Iris pigment epithelial cell (primary cell): ENCODE measurements at places on chromosomes 6 and 20.

- DNase-seq: no peak
Measured at GRCh38 chr6:158595223-158595622, 35.3 kb downstream of the TMEM181 start.

DNA sequence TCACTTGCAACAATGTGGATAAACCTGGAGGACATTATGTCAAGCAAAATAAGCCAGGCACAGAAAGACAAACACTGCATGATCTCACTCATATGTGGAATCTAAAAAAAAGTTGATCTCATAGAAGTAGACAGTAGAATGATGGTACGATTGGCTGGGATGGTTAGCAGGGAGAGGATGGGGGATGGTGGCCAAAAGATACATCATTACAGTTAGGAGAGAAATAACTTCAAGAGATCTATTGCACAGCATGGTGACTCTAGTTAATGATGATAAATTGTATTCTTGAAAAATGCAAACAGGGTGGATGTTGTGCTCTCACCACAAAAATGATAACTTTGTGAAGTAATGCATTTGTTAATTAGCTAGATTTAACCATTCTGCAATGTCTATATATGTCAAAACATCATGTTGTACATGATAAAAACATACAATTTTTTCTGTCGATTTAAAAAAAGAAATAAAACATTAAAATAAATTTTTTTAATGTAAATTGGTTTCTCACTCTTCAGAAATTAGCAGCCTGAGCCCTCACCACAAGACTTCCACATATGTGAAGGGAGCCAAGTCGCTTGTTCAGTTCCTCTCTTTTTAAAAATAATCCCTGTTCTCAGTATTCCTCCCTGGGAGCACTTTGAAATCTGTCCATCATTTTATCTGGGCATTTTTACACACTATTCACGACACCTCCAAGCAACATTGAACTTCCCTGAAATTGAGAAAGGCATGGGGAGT, 34.2 kb downstream of the PTPRT start:
- DNase-seq: no peak

- DNase-seq: peak; percentile 17
Measured at GRCh38 chr6:107488875-107489635, 862 bp upstream of the SOBP start.

DNA sequence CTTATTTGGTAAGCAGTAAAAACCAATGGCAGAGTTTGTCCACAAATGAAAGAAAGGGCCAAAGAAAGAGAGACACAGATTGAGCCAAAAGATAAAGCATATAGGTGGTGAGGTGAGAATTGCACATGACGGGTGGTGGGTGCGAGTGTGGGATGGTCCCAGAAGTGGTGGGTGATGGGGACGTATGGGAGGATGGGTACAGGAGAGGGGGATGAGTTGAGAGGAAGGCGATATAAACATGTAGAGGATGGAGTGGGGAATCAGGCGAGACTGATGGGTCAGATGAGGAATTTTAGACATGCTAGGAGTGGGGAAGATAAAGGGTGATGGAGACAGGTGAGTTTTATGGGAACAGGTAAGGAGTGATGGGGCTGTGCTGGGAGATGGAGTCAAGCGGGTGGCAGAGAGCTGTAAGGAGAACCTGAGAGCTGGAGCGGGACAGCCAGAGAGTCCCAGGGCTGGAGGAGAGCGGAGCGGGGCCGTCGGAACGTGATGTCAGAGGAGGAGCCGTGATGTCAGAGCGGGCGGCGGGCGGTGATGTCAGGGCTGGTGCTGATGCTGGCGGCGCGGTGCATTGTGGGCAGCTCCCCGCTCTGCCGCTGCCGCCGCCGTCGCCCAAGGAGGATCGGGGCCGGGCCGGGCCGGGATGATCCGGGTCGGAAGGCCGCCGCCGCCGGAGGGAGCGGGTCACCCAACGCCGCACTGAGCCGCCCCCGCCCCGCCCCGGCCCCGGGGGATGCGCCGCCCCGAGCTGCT, at the start of gene TTBK1:
Gene TTBK1, plus strand, starts transcription at position 574 of the 756 bp plus-strand sequence. CDS start 3,180 bp downstream, outside the sequence.
- DNase-seq: no peak

DNA sequence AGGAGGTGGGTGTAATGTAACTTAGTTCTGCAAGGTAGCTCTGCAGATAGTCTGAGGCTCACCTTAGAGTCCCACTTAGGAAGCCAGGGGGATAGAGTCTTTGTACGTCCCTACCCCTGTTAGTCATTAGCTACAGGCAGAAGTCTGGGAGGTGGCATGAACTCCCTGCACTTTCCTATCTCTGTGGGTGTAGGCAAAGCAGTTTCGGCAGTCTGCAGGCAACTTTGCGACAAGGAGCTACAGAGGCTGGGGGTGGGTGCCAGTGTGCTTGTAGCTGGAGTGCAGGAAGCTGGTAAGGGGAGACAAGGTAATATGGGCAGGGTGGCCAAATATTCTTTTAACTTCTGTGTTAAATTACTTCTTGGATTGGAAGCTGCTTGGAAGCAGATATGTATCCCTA, 45.7 kb downstream of the NKAIN2 start:
- no peak for DNase-seq

- DNase-seq: no peak
Measured at GRCh38 chr6:13112921-13113320, 215.4 kb downstream of the TBC1D7 start.

DNA sequence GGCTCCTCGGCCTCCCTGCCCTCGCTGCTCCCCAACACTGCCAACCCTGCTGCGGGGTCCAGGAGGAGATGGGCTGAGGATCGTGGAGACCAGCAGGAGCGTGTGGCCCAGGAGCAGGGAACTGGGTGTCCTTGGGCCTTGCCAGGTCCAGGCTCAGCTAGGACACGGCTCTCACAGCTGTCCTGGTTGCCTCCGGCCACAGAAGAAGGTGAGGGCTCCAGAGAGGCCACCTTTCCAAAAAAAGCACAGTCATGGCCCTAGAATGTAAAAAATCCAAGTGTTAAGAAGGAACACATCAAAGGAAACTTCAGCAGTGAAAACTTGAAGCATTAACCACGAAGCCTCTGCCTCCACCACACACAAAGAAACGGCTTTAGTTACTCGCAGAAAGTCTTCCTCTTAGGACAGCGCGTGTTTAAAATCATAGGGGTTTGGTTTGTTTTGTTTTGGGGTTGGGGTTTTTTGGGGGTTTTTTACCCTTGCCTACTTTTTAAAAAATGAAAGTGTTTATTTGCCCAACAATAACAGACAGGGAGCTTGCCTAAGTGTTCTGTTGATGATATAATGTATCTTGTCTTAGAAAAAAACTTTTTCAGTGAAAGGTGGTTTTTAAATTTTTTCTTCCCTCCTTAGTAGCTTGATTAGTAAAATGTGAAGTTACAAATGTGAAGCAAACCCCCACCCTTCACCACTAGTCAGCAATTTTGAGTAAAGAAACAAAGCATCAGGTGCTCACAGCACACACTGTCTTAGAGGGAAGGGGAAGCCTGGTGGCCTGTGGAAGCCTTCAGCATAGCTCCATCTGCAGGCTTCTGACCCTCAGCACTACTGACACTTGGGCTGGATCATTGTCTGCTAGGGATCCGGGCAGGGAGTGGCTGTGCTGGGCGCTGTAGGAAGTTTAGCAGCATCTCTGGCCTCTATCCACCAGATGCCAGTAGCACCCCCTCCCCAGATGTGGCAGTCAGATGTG, 60.0 kb downstream of the PTPN1 start:
- DNase-seq: peak; percentile 64

- peak; percentile 45 for DNase-seq
Measured at GRCh38 chr6:1615151-1615852, 5.6 kb downstream of the FOXC1 start.

DNA sequence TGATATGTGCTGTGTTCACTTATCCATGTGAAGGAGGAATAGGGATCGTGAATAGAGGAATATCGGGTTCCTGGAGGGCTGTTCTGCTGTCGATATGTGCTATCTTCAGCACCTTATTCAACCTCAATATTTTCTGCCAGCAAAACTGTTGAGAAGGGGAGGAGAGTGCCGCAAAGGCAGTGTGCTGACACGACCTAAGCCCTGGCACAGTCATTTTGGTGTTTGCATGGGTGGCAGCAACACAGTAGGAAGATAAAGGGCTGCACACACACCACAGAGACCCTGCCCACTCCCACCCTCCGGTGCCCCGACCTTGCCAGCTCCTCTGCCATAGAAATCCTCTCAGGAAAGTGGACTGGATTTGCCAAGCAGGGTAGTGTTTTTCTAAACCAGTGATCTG, 47.0 kb downstream of the ZDHHC14 start:
- no peak for DNase-seq

DNA sequence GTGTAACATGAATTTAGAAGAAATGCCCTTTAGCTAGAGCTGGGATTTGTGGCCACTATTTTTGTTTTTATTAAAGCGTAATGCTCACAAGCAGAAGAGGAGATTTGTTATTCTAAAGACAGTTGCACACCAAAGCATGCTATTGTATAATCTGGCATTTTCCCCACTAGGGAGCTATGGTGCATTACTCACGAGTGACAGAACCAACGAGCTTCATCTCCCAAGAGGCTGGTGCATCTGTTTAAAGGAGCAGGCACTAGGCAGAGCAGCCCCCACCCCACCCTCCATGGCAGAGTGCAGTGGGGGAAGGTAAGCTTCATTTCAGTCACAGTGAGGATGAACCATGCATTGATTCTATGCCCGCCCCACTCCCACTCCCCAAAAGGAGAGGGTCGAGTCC, 287.3 kb upstream of the TSHZ2 start:
- no peak for DNase-seq

DNA sequence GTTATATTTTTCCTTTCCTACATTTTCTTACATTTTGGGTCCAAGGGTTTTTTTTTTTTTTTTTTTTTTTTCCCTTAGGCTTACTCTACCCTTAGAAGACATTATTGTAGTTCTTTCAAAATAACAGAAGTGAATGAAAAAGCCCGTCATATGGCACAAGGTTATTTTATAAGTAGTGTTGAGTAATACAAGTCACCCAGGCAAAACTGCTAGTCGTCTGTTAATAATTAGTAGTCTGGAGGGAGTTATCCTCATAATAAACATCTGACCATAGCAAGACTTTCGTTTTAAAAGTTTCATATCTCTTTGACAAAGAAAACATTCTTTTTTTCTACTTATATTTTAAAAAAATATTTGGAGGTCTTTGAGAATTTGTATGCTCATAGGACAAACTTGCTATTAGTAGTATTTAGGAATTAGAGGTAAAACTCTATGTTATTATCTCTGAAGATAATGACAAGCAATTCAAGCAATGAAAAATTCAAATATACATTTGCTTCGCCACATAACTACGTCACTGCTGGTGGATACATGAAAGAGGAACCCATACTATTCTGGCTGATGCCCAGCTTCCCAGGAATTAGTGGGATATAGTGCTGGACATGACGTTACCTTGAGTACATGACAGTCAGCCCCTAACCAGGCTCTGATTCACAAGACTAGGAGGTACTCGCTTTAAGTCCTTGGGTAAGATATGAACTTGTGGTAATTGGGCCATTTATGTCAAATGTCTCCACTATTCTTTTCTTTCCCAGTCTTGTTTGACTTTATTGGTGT, 532.8 kb downstream of the GRIK2 start:
- DNase-seq: no peak

DNA sequence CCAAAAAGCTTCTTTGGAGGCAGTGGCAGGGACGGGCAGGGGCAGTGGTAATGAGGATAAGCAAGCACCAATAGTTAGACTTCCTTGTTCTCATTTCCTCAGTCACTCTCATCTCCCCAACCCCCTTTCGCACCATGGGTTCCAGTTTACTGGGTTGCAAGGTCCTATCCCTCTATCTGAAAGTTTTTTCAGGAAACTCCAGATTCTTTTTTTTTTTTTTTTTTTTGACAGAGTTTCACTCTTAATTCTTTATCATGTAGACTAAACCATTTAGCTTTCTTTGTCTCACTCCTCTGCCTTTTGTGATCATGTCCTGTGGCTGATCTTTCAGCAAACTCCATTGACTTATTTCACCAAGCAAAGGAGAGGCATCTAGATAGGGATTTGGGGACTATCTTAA, 51.4 kb upstream of the GMDS start:
- no peak for DNase-seq

DNA sequence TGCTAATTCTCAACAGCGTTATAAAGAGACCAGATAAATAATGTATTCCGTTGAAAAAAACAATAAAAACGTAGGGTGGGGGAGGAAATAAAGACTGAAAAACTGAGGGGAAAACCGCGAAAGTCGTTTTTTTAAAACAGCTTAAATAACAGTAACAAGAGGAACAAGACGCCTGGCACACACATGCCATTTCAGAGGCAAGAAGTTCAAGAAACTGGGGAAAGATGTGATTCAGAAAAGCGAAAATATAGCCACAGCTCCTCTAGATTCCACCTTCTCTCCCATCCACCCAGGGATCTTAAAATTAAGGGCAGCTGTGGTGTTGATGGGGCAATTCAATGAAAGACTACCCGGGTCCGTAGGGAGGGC, 1.3 kb downstream of the EPB41L2 start:
- peak; percentile 44 for DNase-seq

GRCh38 chr6:154258064-154258757, 98.4 kb downstream of the IPCEF1 start:
- DNase-seq: no peak

GRCh38 chr6:27838945-27839625, 73.1 kb downstream of the OR2B2 start:
- DNase-seq: peak; percentile 45

- no peak for DNase-seq
Measured at GRCh38 chr6:31573239-31574105, 1.4 kb downstream of the LTA start.

DNA sequence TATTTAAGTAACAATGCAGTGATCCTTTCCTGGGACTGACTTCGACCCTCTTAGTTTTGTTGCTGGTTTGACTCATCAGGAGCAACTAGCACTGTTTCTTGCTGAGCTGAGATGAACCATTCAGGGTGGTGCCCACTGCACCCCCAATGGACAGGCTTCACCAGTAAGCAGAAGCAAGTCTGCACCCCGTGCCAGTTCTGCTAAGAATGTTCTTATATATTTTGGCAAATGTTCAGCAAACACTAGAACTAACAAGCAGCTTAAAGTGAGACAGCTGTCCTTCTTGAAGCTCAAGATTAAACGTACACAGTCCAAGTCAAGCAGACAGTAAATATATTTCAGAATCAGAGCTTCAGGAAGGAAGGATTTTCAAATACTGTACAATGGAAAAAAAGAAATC, 561.3 kb upstream of the CDH4 start:
- DNase-seq: no peak

GRCh38 chr6:24480705-24481104, 8.7 kb downstream of the GPLD1 start:
- no peak for DNase-seq

DNA sequence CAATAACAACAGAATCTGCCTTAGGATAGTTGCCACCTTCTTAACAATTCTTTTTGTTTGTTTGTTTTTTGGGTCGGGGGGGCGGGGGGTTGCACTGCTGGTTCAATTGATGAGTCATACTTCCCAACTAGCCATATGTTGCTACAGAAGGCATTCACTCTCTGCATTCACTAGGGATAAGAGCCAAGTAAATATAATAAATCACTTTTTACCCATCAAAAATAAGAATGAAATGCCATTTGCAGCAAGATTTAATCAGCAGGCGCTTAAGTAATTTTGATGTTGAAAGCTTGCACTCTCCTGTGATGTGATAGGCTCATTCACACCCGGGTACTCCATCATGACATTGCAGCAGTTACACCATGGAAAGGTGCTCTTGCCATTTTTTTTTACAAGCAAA, 209.8 kb downstream of the HIVEP2 start:
- DNase-seq: no peak
